ENCODE measurements at places on chromosomes 2 and 18.

DNA sequence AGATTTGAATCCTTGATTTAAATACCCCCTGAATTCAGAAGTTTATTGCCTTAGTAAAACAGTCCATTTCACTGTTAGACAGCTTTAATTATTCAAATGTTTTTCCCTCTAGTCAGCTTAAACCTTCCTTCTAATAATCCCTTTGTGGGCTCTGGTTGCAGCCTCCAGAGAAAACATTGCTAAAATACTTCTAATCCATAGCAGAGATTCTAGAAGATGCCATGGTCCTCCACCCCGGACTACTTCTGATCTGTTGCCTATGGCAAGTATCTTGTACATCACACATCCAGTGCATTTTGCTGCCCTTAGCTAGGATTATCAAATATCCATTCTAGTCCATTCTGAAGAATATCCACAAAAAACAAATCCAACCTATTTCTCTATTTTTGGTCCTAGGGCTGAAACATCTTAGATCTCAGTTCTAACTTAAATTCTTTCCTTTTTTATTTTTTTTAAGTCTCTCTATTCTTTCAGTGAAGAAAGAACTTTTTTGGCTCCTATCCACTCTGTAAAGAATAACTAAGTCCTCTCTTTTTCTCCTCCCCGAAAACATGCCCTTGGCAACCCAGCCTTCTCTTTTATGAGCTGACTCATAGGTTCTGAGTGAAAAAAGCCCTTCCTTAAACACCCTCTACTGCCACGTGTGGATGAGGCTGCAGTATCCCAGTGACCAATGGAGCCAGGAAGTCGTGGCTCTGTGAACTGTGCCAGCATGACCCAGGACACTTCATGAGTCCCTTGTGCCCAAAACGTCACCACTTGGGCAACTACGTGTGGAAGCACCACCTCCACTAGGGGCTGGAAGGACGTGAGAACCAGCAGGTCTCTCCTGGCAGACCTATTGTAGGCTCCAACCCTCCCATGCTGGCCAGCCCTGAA, 349.8 kb downstream of the TNS1 start:
- no peak for DNase-seq

- no peak for DNase-seq
Measured at GRCh38 chr2:41066168-41066567, 614.3 kb upstream of the SLC8A1 start.

DNA sequence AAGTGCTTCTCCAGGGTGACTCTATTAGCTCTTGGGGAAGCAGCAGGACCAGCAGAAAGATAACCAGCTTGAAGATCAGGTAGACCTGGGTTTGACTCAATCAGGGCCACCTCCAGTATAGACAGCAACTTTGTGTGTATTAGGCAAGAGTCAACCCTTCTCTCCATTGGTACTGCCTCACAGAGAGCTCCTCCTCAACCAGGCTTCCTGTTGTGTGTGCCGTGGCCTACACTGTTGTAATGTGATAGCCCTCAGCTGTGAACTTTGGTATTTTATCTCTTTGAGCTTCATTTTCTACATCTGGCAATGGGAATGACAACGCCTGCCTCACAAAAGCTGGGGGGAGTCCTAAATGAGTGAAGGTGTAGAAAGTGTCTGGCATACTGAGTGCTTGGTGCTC, 17.0 kb upstream of the MAP3K20 start:
- no peak for DNase-seq

GRCh38 chr18:48222118-48222517, 187.1 kb downstream of the ZBTB7C start:
- DNase-seq: no peak

DNA sequence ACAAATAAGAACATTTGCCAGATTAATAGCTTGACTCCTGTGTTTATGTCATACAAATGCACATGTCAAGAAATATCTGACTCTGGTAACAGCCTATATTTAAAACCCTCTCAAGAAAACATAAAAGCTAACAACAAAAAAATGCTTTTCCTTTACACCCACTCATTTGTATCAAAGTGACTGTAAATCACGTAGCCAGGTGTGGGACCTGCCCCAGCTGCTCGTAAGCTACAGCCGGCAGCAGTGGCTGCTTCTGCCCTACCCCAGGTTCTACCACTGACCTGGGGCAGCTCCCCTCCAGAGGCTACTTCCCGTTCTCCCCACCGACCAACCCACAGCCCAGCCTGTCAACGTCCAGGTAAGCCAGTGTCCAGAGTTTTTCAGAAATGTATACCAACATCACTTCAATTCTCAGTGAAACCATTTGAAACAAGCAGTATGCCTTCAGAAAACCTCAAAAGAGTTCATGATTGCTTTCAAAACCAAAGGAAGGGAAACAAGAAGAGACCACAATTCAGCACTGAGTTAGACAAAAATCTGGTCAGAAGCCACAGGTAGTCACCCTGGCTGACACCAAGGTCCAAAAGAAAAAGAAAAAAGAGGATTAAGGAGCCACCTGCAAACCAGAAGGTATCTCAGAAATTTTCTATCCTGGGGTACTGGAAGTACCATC, 40.4 kb downstream of the KIDINS220 start:
- no peak for DNase-seq

GRCh38 chr18:49491857-49492693, 5.0 kb upstream of the C18orf32 start:
- peak; percentile 44 for DNase-seq

- DNase-seq: no peak
Measured at GRCh38 chr2:218329826-218330593, 26.6 kb upstream of the CATIP start.

GRCh38 chr2:42128721-42129486, 40.2 kb upstream of the EML4 start:
- no peak for DNase-seq
